LoVo (cell line): ENCODE measurements at places on chromosomes 1 and 21.
A peak's percentile ranks its signal among the peaks of the same experiment; 100 is the strongest.

GRCh38 chr1:20356850-20357459, 66.3 kb downstream of the VWA5B1 start:
- DNase-seq: no peak

DNA sequence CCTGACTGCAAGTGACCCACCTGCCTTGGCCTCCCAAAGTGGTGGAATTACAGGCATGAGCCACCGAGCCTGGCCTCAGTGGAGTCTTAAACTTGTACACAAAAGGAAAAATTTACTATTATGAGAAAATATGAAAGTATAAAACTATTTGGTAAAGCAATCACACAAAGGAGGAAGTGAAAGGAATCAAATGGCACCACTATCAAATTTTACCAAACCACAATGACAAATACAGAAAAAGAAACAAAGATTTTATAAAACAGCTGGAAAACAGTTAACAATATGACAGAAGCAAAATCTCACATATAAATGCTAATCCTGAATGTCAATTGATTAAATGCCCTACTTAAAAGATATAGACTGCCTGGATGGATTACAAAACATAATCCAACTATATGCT, 42.1 kb upstream of the NEGR1 start:
- DNase-seq: no peak

GRCh38 chr1:37755951-37756560, 8.9 kb downstream of the EPHA10 start:
- no peak for DNase-seq

DNA sequence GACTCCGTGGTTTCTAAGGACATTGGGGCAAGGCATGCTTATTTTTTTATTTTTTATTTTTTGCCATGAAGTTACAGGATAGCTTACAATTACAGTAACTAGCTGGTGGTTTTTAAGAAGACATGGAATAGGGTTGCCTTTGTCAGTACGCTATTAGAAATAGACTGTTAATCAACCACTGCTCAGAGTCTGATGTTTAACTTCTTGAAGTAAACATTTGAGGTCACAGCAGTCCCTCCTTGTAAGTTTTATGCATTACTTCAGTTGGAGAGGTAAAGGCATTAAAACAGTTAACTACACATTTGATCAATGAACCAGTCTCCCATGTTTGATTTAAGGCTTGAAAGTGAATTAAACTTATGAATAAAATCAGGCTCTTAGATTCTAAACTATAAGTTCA, 19.3 kb upstream of the SHCBP1L start:
- no peak for DNase-seq

DNA sequence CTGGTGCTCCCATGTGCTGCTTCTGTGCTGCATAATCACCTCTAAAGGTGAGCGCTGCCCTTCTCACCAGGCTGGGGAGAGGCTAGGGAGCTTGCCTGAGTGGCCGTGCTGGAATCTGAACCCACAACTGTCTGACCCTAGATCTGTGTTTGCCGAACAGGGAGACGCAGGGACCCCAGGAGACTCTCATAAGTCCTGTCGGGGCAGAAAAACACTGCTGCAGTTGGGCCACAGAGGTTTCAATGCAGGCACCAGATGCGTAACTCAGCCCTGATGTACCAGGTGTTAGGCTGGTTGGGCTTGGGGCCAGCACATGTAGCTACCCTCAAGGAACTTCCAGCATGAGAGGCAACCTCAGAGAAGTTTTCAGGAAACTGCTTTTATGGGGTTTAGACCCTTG, 49.5 kb upstream of the DMRTB1 start:
- no peak for DNase-seq

GRCh38 chr1:178953538-178954324, 72.0 kb upstream of the FAM20B start:
- no peak for DNase-seq

DNA sequence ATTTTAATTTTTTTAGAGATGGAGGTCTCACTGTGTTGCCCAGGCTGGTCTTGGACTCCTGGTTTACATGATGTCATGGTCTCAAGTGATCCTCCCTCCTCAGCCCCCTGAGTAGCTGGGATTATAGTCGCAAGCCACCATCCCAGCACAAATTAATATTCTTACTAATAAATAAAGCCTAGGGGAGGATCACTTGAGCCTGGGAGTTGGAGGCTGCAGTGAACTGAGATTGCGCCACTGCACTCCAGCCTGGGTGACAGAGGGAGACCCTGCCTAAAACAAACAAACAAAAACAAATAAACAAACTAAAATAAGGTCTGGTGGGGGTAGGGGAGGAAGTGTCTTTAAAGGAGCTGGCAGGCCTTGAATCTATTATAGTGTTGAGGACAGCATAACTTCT, 8.7 kb upstream of the GADD45A start:
- DNase-seq: no peak

DNA sequence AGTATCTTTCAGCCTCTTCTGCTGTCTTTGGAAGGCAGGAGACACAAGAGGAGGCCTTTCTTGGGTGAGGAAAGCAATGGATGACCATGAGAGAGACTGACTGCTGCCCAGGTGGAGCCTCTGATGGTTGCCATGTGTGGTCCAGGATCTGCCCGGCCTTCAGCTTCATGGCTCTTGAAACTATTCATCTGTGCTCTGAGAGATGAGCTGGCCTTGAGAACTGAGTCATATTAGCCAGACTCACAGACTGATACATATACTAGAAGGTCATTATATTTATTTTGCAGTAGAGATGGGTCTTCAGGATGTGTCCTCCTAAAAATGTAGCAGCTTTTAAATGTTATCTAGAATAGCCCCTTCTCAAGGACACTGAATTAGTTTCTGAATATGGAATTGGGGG, 33.7 kb downstream of the PTGFRN start:
- DNase-seq: no peak

- DNase-seq: peak; percentile 82
These were observed 26.7 kb upstream of the RPTN start for GRCh38 chr1:152185544-152186391.

- no peak for DNase-seq
These were observed 4.1 kb upstream of the SLC2A1 start for GRCh38 chr1:42962641-42963377.

DNA sequence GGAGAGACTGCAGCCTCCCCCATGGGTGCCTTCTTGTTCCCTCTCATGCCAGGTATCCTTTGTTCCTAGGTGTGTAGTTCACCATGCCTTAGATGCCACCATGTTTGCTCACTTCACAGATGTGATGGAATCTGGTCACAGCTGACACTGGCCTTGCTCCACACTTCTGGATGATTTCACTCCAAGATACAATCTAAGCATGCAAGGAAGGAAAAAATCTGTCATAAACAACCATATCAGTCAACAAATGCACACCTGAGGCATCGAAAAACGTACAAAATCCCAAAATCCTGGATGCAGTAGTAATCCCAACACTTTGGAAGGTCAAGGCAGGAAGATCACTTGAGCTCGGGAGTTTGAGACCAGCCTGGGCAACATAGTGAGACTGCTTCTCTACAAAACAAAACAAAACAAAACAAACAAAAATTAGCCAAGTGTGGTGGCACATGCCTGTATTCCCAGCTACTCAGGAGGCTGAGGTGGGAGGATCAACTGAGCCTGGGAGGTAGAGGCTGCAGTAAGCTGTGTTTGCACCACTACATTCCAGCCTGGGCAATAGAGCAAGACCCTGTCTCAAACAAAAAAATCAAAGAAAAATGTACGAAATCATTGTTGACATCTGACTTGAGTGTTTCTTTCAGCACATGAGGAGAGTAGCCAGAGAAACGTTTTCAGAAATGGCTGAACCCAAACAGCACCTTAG, 17.1 kb upstream of the PTPRF start:
- no peak for DNase-seq

- no peak for DNase-seq
These were observed 1225.2 kb downstream of the NCAM2 start for GRCh38 chr21:22223385-22223784.

DNA sequence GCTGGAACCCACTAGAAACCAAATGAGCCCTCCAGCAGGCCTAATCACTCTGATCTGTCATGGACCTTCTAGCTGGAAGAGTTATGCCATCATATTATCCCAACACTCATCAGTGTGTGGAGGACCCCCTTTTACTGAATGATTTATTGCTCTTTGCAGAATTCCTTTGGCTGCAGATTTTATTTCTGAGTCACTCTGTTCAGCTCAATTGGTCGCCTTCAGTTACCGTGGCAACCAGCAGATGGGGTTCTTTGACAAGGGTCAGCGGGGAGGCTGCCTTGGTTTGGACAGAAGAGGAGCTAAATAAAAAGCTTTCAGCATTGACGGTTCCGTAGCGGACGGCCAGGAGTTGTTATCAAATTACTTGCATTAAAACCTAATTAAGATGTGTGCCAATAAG, 220.1 kb downstream of the SDCCAG8 start:
- no peak for DNase-seq

GRCh38 chr1:113153116-113153803, 80.3 kb downstream of the LRIG2 start:
- DNase-seq: peak; percentile 22

DNA sequence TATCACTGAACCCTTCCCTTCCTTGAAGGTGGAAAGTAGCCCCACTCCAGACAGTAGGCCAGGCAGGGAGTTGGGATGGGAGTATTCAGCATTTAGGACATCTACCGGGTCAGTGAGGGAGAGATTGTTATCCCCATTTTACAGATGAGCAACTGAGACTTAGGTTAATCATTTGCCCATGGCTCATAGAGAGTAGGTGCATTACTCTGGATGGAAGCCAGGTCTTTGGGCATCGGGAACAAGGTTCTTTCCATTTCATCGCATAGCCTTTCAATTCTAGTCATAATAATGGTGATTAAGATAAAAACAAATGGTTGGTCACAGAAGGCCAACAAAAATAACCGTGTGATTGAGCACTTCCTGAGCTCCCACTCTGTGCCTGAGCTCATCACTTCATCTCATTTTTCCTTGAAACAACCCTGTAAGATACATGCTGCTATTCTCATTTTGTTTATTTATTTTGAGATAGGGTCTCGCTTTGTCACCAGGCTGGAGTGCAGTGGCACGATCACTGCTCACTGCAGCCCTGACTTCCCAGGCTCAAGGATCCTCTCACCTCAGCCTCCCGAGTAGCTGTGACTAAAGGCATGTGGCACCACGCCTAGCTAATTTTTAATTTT, 64.8 kb downstream of the NAV1 start:
- DNase-seq: no peak

DNA sequence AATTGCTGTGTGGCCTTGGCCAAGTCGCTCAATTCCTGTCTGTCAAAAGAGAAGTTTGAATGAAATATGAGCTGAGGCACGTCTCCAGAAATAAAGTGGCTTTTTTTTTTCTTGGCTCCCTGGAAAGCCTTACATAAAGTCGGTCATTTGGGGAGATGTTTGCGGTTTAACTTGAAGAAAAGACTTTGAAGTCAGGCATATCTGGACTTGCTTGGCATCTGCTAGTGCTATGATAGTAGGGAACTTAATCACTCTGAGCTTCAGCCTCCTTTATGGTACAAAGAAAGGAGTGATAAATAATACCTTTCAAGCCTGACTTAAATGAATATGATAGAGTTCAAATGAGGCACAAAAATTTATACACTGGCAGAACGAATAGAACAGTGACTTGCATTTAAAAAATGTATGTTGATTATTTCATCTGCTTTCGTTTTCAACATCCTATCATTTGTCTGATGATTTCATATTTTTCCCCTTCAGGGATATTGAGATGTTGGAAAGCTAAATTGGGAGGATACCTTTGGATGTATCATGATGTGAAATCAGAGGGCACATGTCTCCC, 60.2 kb downstream of the FASLG start:
- DNase-seq: no peak

GRCh38 chr1:161492827-161493226, 12.4 kb upstream of the FCGR2A start:
- DNase-seq: no peak

GRCh38 chr1:219402925-219403324, 210.0 kb downstream of the ZC3H11B start:
- DNase-seq: no peak

DNA sequence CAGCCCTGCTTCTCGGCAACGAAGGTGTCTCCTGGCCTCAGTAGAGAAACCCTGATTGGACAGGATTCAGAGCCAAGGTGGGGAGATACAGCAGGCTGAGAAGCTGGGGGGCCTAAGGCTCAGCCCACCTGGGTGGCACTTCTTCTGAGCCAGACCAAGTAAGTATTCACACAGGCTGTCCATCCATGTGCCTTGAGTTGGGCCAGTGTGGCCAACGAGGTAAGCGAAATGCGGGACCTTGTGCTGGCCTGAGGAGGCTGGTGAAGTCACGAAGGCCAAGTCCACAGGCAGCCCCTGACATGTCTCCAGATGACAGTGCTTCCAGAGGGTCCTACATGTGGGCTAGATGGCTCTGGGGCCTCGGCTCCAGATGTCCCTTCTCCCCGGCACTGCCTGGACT, 91.4 kb downstream of the ITPKB start:
- DNase-seq: no peak

GRCh38 chr21:27149034-27149433, 182.1 kb upstream of the ADAMTS5 start:
- DNase-seq: no peak

DNA sequence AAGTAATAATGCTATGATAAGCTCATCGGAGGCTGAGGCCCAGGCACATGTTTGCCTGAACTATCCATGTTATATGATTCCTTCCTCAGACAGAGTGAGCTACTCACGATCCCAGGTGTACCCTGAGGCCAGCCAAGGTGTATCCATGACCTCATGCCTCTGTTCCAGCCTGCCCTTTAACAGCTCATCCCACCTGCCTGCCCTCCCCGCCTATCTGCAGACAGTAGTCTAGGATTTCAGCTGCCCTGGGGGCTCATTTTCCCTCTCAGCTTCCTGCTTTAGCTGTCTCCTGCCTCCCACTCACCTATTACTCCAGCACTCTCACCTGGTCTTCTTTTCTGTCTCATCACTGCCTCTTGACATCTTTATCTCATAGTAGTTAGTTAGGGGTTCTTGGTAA, 1.9 kb upstream of the IL24 start:
- no peak for DNase-seq

GRCh38 chr1:42311138-42311537, 23.9 kb downstream of the FOXJ3 start:
- DNase-seq: no peak

DNA sequence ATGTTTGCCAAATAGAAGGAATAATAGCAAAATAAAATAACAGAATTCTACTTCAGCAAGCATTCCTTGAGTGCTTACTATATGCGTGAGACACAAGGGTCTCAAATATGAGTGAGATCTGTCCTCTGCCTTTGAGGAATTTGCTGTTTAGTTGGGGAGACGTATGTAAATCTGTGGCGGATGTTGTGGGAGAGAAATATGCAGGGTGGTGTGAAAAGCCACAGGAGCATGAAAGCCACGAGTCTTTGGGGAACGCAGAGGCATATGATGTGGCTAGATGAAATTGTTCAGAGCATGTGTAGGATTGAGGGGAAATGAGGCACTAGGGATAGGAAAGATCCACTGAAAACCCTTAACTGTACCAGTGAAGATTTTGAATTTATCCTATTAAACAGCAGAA, 244.4 kb downstream of the PBX1 start:
- no peak for DNase-seq

DNA sequence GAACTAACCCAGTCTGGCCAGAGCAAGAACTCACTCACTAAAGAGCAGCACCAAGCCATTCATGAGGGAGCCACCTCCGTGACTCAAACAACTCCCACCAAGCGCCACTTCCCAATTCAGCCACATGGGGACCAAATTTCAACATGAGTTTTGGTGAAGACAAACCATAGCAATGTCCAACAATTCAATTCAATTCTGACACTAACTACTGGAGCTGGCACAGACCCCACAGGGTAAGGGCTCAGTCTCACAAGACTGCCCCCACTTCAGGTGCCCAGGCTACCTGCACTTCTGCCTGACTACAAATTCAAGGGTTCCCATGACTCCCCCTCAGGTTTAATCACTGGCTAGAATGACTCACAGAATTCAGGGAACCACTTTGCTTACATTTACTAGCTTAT, 48.8 kb upstream of the RAP1A start:
- no peak for DNase-seq

- peak; percentile 7 for DNase-seq
These were observed 486 bp downstream of the HSPA13 start for GRCh38 chr21:14382486-14382834.
